Cerebellar cortex (tissue), 1 donor: ENCODE measurements at places on chromosomes 4 and X.

- DNase-seq, result peak; percentile 71
Observed at GRCh38 chrX:153609917-153610835, 11.2 kb upstream of the CCNQ start.

- DNase-seq, result peak; percentile 11
Observed at GRCh38 chrX:79081895-79082512, 62.5 kb upstream of the GPR174 start.

GRCh38 chr4:4693258-4693657 is 151.4 kb upstream of the STX18 start:
- DNase-seq, result no peak

DNA sequence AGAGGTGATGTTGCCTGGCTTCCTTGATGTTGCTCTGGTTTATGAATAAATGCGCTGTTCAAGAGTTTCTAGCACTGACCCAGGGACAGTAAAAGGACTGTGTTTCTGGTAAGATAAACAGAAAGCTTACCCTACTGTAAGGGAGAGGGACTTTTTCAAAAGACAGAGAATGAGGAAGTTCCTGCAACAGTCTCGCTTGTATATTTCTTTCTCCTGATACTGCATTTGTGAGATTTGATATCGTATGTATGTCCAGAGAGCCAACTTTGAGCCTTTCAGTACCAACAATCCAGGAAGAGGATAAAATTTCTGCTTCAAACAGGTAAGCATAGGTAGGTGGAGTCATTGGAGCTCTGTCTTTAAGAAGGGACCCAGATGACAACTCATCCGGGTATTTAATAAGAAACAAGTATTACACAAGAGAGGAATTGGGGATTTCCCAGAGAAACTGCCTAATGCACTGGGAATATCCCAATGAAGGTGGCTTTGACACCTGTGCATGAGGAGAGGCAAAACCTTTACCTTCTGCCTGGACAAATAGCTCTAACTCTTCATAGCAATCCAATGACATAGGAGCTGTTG is 773 bp downstream of the DAPP1 start:
- no peak for DNase-seq

GRCh38 chr4:1445716-1446445 is 39.6 kb upstream of the NKX1-1 start:
- DNase-seq, result no peak

DNA sequence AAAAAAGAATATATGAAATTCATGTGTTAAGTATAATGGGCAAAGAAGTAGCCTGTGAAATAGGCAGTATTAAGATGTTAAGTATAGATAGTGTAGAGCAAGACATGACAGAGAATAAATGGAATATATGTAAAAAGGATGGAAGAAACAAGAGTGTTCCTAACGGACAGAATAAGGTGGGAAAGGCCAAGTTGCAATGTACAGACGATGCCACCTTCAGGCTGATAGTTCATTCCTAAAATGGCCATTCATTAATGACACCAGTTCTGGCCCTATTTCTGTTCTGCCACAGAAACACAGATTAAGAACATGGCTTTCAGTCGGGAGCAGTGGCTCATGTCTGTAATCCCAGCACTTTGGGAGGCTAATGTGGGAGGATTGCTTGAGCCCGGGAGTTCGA is 4.4 kb upstream of the FAM184B start:
- DNase-seq, result no peak
